ENCODE measurements at places on chromosomes 4 and X.

GRCh38 chr4:147772459-147772969, 40.6 kb downstream of the ARHGAP10 start:
- no peak for DNase-seq

- no peak for DNase-seq
Observed at GRCh38 chr4:2795893-2796848, 3.3 kb downstream of the SH3BP2 start.

DNA sequence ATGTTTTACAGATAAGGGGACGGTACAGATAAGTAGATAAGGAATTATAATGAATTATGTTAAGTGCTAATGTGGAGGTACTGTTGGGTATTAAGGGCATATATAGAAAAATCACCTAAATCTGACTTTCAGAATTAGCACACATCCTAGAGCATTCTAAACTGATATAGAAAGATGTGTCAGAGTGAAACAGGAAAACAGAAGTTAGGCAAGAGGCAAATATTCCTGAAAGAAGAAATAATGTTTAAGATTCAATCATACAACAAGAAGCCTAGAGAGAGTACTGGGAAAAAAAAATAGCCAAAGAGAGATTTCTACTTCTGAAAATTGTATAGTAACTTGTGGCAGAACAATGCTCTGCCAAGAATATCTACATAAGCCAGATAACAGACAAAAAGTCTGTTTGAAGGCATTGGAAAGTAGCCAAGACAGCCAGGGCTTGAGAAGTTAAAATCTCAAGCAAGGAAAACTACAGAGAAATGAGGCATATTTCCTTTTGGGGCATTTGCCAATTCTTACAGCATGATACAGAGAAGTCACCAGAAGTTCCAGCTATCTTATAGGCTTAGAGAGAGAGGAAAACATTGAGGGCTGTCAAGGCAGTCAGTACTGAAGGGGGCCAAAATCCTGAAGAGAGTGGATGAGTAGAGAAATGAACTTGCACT, 646.0 kb downstream of the RPA4 start:
- no peak for DNase-seq

DNA sequence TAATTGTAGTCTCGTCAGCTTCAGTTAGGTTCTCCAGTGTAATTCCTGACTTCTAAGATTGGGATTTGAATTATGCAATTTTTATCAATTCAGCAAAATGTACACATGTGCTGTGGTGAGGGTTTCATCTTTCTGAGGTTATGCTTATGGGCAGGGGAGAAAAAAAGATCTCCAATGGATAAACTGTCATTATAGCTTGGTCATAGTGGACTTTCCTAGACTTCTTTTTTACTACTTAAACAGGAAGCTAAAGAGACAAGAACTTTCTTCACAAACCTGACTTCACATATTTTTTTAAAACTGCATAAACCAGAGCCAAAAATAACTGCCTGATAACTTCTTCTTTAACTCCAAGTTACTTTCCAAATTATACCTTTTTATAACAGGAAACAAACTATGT, 21.7 kb upstream of the SPP1 start:
- DNase-seq = no peak

DNA sequence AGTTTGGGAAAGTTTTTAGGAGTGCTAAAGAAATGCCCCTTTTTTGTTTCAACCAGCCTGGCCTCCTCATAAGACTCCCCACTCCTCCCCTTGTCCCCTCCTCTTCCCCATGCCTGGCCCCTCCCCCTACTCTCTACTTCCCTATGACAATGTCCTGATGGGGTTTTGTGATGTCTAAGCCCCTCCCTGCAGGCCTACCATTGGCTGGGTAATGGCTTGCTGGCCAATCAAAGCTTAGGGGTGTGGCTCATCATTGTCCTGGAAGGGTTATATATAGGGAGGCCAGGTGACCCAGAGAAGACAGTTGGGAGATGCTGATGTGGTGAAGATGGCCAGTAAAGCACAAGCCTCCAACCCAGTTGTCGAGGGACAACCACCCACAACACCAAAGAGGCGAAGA, 48.2 kb upstream of the PASD1 start:
- no peak for DNase-seq

DNA sequence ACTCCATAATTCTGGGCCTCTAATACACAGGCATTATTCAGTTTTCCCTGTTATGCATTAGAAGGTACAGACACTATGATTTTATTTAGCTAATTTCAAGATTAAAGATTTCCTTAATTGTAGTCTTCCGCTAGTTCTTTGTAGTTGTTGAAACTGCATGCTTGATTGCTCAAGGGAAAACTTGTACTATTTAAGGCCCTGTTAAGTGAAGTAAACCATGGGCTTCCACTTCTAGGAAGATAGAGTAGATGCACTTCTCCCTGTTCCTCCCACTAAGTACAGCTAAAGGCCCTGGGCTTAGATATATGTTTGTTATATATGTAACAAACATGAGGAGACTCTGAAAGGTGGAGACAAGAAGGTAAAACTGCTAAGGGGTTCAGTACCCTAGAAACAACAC, 215.8 kb upstream of the LEF1 start:
- DNase-seq = no peak
